ENCODE measurements at places on chromosomes 3 and 15.

DNA sequence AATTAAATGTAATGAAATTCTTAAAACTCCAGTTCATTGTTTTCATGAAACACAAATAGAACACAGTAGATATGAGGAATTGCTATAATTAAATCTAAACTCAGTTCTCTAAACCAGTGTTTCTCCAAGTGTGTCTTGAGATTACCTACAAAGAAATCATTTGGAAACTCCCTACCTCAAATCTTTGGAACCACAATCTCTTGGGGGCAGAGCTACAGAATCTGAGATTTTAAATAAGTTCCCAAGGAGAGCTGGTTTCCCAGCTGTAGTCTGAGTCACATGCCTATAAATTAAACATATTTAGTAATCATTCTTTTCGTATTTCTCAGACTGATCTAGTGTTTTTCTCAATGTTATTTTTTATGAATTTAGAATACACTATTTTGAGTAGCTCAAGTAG, 17.0 kb upstream of the ACTC1 start:
- DNase-seq = no peak

DNA sequence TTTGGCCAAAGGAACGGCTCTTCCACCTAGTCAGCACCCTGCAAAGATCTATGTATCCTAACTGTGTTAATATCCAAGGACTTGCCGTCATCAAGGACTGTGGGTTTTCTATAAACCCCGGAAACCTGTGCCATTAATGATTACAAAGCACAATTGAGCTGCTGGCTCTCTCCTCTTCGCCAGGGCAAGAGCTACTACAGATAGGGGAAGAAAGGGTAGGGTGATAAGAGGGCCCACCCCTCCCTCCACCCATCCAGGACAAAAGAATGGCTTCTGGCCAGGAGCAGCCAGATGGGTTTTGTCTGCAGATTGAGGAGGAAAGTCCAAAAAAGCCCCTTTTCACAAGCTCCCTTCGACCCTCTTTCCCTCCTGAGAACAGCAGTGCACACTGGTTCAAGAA, 9.9 kb downstream of the RFT1 start:
- no peak for DNase-seq

GRCh38 chr3:76566211-76566534, 473.7 kb upstream of the ROBO2 start:
- DNase-seq = no peak

DNA sequence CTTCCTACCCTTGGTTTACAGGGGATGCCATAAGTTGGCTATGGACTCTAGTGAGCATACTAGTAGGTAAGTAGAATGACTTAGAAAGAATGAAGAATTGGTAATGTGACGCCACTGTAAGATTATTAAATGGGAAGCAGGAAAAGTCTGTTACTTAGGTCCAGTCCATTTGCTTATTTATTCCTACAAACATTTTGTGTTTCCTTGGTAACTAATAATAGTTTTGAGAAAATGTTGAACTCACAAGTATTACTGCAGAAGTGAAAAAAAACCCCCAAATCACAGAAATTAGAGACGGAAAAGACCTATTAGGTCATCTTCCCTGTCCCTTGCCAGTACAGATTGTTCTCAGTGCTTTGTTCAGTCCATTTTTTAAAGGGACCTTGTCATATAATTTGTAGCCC, 63.5 kb downstream of the CMSS1 start:
- no peak for DNase-seq

GRCh38 chr3:149455366-149455765, 19.1 kb upstream of the TM4SF4 start:
- no peak for DNase-seq

- DNase-seq = no peak
These were observed 734.0 kb upstream of the NR2F2 start for GRCh38 chr15:95596496-95596895.

DNA sequence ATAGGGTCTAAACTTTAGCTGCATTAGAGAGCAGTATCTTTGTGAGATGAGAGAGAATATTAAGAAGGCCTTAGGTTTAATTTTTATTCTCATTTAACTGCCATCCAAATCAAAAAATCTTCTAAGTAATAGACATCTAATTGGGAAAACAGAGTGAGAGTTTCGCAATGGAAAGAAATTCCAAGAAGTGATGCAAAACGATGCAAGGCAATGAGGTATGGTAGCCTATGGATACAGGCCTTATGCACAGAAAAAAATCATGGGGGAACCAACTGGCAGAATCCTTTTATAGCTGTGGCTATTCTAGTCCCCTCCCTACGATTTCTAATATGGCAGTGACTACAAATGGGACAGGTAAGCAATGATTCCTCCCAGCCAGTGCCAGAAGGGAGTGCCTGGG, 225.9 kb downstream of the GREM1 start:
- DNase-seq = no peak

DNA sequence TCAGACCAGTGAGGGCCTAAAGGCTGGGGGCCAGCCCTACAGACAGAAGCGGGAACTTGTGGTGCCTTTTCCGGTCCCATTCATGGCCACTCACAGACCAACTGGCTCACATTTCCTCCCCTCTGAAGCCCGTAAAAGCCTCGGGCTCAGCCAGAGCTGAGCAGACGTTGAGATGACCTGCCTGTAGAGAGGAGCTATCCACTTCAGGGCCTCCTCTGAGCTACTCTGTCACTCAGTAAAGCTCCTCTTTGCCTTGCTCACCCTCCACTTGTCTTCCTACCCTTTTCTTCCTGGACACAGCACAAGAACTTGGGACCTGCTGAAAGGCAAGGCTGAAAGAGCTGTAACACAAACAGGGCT, 53.5 kb downstream of the SLMAP start:
- no peak for DNase-seq

DNA sequence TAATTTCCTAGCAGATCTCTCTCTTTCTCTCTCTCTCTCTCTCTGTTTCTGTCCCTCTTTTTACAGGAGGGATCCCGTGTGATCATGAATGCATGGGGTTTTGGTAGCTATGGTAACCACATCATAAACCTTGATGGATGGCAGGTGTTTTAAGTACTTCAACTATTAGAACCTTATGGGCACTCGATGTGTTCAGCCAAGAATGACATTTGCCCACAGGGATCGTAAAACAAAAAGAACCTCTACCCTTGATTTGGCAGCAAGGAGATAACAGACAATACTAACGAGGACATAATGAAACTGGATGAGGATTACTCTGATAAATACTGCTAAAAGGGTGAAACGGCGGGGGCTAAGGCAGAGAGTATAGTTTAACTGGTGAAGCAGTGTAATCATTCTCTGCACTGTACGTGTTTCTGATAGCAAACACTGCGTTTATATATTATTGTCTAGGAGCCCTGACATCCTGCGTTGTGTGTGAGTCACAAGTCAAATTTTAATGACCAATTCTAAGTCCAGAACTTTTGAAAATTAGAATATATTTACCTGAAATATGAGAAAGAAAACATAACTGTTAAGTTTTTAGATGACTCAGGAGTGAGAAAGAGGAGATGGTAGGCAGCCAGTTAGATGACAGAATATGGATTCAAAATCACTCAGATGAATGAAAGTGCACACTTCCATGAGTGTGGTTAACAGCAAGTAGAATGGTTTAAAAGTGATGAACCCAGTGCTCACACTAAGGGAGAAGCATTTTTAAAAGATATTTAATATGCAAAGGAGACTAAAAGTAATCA, 80.3 kb downstream of the OTOL1 start:
- no peak for DNase-seq

DNA sequence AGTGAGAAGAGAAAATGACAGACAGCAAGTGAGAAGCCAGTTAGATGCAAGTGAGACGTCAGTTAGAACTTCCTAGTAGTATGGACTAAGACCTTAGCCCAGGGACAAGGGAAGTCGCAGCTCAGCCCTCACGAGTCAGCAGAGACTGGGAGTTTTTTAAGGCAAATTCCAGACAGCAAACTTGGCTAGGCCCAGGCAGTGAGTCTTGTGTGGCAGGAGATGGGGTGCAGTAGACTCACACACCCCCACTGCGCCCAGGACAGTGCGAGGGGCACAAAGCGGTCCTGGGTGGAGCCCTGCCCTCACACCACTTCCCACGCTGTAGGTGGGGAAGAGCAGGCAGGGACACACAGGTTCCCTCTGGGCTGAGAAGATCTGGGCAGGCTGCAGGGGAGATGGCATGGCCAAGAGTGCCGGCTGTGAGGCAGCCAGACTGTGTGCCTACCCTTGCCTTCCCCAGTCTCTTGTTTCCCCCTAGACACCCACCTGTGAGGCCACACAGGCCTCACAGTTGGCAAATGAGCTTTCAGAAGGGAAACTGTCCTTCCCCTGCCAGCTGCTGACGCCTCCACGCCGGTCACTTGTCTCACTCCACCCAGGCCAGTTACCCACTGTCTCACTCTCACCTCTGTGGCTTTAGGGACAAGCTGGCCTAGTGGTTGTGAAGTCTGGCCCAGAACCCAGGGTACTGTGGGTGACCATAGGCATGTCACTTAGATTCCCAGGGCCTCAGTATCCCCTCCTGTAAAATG, 13.7 kb upstream of the PRKCD start:
- no peak for DNase-seq

DNA sequence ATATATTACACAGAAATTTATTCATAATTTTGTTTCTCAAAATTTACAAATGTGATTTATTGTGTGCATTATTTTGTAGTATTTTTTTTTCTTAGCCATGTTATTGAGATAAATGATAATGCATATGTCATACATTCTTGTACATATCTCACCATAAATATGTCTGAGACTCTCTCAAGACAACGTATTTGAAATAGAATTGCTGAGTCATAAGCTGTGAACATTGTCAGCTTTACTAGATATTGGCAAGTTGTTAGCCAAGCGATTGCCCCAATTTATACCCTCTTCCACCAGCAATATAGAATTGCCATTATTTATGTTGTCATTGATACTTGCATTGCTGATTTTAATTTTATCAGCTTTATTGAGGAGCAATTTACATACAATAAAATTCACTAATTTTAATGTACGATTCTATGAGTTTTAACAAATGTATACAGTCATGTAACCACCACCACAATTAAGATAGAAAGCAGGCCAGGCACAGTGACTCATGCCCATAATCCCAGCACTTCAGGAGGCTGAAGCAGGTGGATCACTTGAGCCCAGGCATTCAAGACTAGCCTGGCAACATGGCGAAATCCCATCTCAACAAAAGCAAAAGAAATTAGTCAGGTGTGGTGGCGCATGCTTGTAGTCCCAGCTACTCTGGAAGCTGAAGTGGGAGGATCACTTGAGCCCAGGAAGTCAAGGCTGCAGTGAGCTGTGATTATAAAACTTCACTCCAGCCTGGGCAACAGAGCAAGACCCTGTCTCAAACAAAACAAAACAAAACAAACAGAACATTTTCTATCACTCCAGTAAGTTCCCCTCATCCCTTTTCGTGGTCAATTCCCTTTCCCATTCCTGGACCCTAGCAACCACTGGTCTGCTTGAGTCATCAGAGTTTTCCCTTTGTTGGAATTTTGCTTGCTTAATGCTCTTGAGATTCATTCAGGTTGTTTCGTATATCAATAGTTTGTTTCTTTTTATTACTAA, 373.1 kb downstream of the MFSD1 start:
- DNase-seq = no peak

GRCh38 chr15:40506964-40507571, 36.3 kb downstream of the CHST14 start:
- peak; percentile 68 for DNase-seq

GRCh38 chr15:68542771-68543164, 36.0 kb upstream of the CORO2B start:
- DNase-seq = no peak

DNA sequence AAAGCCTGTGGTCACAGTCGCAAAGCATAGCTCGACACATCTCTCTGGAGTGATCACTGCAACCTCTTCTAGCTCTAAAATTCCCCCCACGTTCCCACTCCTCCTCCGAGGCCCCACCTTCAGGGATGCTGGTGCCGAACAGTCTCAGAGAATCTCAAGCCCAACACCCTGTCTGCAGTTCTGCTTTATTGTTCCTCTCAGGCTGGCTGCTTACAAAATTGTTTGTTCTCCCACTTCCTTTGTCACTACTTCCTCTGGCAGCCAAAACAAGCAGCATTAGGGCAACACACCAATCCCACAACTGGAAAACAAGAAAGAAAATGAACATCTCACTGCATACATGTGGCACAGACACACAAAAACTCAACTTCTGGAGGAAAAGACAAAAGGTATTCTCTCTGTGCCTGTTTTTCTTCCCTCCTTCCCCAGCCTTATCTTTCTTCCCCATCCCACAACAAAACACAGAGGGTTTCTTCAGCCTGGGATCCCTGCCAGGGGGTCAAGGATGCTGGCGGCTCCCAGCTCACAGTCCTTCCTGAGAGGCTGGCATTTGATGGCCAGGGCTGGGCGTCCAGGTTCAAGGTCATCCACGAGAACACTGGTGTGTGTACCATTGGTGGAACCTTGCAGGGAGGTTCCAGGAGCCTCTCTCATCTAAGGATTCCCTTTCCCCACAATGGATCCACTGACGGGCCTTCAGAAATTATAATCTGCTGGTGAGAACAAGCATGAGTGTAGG, 108.4 kb downstream of the TMCO5A start:
- no peak for DNase-seq

GRCh38 chr3:20101041-20101440, 60.8 kb downstream of the KAT2B start:
- DNase-seq = no peak

DNA sequence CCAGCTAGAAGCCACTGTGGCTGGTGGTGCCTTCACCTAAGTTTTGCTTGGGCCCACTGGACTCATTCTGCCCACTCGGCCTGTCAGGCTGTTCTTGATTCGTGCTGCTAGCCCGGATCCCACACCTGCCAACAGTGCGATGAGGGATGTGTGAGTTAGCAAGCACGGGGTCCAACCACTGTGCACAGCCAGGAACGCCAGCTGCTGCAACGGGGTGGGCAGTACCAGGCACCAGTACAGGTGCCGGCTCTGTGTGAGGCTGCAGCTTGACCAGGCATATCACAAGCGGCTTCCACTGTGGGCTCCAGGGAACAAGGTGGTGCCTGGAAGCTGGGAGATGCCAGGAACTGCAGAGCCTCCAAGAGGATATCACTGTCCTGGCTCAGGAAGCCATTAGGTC, 481.2 kb downstream of the OTOL1 start:
- DNase-seq = no peak

DNA sequence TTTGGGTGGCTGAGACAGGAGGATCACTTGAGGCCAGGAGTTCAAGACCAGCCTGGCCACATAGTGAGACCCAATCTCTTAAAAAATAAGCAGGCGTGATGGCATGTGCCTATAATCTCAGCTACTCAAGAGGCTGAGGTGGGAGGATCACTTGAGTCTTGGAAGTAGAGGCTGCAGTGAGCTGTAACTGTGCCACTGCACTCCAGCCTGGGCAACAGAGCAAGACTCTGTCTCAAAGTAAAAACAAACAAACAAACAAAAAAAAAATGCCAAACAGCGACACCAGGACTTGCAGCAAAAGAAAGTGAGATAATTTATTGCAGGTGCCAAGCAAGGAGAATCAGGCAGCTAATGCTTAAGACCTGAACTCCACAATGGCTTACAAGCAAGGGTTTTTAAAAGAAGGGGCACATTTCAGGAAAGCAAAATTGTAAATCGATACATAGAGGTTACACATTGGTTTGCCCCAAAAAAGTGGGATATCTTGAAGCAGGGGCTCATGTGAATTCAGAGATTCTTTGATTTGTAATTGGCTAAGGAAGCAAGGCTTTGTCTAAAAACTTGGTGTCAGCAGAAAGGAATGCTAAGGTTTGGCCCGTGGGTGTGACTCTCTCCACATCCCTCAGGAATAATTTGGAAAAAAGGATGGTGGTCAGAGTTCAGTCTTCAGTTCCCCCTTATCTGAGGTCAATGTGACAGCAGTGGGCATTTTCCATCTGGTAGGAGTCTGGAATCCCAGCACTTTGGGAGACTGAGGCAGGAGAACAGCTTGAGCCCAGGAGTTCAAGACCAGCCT, 5.2 kb upstream of the MPI start:
- no peak for DNase-seq

All from activated CD4-positive, alpha-beta T cell treated with anti-CD3 and anti-CD28 coated beads, Interleukin-10, Interleukin-2, amounts not matched to agents 100 ng/mL and 50 ng/mL, durations not matched to agents 16 hours and 8 hours (primary cell).